ENCODE measurements at places on chromosomes 7 and 10.
A peak's percentile ranks its signal among the peaks of the same experiment; 100 is the strongest.

DNA sequence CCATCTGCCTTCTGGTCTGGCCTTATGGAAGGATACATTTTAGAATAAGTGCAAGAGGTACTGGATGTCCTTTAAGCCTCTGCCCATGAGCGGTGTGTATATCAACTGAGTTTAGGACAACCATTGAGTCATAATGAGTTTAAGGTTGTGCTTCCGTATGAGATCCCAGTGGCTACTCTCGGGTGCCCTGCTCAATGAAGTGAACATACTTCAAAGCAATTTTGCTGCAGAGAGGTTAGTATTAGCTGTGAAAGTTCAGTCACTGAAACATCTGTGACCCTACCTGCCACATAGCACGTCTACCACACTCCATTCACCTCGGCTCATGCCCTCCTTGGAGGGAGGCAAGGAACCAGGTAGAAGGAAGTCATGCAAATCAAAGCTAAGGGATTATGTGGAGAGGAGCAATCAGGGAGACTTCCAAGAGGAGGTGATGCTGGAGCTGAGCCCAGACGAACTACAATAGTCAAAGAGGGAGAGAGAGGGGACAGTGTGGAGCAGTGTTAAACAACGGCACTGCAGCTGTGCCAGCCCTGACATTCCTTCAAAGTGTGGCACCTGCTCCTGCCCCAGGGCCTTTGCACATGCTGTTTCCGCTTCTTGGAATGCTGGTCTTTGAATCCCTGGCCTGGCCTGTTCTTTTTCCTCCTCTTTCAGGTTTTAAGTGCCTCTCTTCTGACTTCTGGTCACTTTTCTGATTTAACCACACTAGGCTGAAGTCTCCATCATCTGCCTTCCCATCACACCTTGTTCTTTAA lies 25.4 kb downstream of the BTBD16 start:
- DNase-seq: no peak

- peak; percentile 53 for DNase-seq
Measured at GRCh38 chr7:27171637-27172314, 2.3 kb downstream of the HOXA10 start.

DNA sequence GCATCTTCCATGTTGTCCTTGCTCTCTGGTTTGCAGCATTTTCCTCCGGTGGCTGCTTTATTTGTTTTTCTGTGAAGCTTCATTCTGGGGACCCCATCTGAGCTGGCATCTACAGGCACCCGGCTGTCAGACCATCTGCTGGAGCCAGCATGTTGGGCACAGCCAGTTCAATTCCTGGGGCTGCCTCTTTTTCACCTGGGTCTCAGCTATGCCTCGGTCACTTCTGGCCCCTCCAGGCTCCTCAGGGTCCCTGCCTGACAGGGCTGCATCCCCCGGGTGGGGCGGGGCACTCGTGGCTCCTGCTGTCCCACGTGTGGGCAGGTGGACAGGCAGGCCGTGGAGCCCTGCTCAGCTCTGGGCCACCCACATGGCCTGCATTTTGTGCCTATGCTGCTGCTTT lies 8.1 kb downstream of the SCART1 start:
- DNase-seq: no peak

DNA sequence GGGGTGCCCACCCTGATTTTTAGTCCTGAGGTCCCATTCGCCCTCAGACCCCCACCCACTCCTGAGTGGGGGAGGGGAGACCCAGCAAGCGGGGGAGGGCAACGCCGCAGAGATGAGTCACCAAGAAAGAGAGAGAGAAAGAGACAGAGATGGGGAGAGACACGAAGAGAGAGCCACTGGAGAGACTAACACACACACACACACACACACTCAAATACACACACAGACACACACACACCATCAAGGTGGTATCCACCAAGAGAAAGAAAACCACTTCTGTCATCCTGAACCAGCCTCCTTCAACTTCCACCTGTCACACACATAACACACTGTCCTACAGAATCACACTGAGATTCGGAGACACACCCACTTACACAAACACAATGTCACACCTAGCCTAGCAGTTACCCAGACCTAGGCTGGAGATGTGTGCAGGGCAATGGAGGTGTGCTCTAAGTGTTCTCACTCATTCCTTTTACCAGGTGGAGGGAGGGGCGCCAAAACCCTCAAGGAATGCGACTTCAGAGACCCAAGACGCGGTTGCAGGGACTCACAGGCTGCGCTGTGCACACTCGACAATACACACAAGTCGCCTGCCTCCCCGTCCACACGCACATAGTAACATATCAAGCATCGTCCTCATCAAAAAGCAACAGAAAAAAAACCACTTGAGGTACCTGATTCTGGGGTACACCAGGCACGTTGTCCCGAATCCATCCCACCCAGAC lies 3.9 kb upstream of the VGF start:
- DNase-seq: no peak

DNA sequence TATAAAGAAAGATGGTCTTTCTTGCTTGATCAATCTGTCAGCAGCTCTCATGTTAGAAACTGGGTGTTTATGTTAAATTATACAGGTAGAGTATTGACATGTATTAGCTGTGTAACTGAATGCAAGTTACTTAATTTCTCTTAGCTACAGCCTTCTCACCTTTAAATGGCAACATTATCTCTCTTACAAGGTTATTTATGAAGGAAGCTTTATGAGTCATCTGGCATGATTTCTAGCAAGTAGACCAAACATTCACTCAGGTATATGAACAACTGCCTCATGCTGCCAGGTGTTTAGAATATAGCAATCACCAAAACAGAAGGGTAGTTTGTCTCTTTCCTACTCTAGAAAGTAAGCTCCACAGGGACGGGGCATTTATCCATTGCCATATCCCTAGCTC lies 8.5 kb downstream of the ARL4A start:
- DNase-seq: no peak

DNA sequence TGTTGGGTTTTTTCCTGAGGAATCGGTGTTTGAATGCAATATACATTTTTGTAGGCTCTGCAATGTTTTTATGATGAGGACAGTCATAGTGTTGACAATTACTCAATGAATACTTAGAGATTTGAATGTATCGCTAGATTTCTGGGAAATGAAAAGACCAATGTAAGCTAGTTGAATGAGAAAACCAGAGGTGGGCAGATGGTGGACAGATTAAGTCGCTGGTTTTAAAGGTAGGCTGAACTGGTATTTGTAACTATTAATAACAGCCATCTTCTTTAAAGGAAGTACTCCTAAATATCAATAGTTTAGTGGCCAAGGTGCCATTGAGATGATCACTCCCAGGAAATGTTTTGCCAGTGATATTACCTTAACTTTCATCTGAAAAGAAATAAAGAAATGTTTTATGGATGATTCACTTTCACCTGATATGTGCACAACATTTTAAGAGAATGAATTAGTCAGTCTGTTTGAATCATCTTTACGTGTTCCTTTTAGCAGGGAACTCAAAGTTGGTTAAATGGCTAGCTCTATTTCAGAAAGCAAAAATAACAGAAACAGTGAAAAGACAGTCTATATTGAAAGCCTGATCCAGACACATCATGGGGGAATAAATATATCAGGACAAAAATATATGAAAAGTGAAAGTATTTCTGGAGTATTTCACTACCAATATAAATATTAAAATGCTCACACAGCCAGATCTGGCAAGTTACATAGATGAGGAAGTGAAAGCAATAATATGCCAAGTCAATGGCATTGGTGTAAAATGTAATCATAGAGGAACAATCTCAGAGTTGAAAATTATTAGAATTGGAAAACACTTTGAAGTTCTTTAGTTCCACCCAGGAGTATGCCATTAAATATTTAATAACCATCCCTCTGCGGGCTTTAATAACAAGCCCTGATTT lies 20.7 kb downstream of the MET start:
- no peak for DNase-seq

- no peak for DNase-seq
Measured at GRCh38 chr10:61608255-61609033, 54.3 kb upstream of the CABCOCO1 start.

GRCh38 chr10:78389419-78389818 lies 355.8 kb downstream of the RPS24 start:
- DNase-seq: no peak

DNA sequence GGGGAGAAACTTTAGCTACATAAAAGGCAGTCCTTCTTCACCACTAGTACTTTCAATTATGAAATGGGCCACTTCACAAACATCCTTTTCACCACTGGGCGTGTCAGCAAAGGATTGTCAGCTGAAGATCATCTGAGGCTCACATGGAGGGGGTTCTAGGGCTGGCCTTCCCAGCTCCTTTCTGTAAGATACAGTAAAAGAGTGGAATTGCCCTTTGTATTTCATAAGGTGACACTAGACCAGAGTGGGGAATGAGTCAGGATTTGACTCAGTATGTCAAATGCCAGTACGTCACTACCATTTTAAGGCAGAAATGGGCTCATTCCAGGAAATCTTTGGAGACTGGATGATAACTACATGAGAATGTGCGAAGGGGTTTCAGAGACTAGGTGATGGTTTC lies 21.2 kb upstream of the BLOC1S2 start:
- DNase-seq: no peak

GRCh38 chr10:103510046-103510685 lies 16.7 kb downstream of the NEURL1 start:
- DNase-seq: no peak

DNA sequence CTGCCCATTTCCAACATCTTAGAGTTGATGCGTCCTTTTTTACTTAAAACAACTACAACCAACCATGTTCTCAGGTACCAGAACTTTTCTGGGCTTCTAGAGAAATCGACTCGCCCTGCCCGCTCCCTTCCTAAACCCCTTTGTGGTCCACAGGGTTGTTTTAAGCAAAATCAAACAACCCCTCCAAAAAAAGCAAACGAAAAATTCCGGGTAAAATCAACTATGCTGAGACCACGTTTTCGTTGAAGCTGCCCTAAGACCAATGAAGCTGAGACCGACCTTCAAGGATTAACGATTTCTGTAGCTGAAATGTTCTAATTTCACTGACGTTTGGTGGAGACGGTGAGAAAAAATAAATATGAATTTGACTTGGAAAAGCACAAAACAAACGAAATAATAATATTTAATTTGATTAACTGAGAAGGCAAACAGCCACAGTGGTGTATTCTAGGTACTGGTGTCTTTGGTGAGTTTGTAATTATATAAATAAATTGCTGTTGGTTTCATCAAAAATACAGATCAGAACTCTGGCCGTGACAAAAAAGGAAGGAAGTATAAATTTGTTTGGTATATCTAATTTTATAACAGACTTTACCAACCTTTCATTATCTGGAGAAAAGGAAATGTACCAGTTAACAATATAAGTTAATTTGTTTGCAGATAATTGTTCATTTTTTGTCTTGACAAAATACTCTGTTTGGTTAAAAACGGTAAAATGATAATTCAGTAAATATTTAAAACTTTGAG lies 4.7 kb upstream of the IGF2BP3 start:
- DNase-seq: no peak

DNA sequence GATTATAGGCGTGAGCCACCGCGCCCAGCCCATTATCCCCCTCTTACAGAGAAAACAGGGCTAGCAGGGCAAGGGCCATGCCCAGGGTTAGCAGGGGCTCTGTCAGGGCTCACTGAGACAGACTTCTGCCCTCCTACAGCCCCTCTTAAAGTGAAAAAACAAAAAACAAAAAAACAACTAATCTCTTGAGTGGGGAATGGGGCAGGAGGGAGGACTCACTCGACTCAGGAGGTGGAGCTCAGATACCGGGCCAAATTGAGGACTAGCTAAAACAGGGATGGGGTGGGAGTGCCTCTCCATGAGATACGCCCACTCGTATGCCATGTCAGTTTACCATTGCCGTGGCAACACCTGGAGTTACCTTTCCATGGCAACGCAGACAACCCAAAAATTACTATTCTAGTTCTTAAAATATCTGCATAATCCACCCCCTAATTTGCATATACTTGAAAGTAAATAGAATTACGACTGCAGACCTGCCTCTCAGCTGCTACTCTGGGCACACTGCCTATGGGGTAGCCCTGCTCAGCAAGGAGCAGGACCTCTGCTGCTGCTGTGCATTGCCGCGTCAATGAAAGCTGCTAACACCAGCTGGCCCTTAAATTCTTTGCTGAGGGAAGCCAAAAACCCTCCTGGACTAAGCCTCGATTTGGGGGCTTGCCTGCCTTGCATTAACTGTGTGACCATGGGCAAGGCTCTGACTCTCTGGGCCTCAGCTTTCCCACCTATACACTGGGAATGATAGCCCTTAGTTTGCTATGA lies 13.4 kb downstream of the SSC4D start:
- no peak for DNase-seq

DNA sequence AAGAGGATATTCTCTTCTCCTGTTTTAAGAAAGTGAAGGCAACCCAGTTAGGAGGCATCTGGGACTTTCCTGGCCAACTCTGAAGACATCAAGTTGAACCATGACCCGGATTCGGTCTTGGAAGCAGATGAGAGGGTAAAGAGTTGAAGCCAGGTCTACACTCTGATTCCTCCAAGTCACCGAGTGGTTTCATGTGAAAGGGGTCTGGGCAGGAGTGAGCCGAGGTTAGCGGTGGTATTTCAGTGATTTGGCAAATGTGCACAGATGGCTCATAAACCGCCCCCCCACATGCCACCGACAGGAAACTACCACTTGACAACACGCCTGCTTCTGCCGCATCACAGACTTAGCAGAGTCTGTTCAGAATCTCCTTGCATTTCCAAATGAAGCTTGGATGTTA lies 11.4 kb upstream of the REPIN1 start:
- DNase-seq: no peak

DNA sequence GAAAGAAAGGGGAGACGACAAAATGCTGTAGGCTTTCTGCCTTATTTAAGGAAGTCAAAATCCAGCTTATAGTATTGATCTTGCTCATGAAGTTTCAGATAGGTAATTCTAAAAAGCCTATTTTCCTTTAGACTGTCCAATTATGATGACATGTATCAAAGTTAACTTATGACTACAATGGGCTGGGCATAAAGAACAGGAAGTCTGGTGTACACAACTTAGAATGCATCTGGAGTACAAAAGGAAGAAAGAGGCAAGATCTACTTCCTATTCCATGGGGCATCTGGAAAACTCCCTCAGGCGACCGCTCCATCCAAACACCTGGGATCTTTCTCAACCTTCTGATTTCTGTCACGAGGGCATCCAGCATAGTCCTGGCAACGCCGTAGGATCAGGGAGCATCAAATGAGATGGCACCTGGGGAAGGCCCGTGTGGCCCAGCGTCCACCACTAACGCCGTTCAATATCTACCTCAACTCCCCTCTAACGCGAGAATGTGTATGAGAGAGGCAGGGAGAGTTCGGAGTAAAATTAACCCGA lies 512 bp downstream of the FAM24B start:
- no peak for DNase-seq

- DNase-seq: no peak
Measured at GRCh38 chr7:80124526-80125264, 9.9 kb upstream of the GNAI1 start.
